Kidney tubule cell (primary cell): ENCODE measurements at places on chromosomes 1 and 21.
A peak's percentile ranks its signal among the peaks of the same experiment; 100 is the strongest.

DNA sequence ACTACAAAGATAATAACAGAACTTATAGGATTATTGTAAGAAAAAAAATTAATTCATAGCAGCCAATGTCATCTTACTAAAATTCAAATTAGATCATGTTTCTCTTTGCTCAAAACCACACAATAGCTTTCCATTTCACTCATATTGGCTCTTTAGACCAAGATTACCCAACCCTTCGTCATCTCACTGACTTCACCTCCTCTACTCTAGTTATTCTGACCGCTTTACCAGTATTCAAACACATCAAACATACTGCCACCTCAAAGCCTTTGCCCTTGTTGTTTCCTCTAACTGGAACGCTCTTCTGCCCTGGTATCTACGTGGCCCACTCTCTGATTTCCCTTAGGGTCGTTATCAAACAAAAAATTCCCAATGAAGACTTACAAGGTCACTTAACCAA, 1.7 kb downstream of the ANGPTL3 start:
- peak; percentile 9 for DNase-seq

GRCh38 chr1:194338241-194338948, 1152.0 kb upstream of the B3GALT2 start:
- no peak for DNase-seq

- DNase-seq, result no peak
Observed at GRCh38 chr21:15558884-15559283, 170.9 kb upstream of the USP25 start.

- DNase-seq, result no peak
Observed at GRCh38 chr21:46092026-46092764, 5.7 kb upstream of the COL6A2 start.

- peak; percentile 71 for DNase-seq
Observed at GRCh38 chr1:219442611-219443061, 170.3 kb downstream of the ZC3H11B start.

DNA sequence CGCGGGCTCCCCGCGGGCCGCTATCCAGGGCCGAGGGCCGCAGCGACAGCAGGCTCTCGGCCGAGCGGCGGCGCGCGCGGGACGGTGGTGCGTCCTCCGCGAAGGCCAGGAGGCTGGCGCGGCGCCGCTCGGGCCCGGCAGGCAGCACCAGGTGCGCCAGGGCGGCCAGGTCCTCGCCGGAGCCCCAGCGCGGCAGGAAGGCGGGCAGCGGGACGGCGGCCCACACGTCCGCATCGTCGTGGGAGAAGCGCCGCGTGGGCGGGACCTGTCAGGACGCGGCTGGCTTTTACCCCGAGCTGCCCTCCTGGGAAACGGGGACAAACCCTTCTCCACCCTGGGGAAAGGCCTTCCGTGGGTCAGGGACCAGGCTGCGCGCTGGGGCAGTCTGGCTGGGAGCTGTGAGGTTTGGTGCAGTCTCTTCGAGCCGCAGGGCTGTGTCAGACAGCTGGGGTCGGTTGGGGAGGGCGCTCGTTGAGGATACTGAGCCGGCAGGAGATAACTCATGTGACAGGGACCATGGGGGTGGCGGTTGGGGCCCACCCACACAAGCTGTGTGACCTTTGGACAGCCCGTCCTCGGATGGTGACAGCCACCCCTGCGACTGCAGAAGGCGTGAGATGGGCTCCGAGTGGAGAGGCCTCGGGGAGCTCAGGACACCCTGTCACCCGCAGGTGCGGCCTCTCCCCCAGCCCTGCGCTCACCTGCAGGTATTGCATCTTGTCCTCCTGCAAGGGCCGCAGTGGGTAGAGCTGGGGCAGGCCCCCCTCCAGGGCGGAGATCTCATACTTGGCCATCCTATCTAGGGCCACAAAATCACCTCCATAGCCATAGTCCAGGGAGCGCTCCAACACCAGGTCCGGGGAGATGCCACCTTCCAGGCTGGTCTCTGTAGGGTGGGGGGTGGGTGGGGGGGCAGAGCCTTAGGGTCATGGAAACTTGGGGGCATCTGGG, 6.0 kb downstream of the HES3 start:
- no peak for DNase-seq

GRCh38 chr1:201912832-201913231, 24.1 kb downstream of the SHISA4 start:
- DNase-seq, result no peak

DNA sequence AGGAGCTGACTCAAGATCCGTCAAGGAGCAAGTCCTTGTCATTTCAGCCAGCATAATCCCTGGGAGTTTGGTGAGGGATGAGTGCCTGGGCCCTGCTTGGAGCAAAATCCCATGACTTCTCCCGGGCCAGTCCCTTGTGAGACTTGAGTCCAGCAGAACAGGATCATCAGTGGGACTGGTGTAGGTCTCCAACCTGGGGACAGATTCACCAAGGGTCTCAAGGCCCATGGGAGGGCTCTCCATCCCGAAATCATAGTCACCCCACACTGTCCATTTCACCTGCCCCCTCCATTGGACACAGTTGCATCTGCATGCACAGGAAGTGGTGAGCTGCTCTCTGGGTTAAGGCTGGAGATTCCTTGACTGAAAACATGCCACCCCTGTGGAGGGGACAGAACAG, 178.2 kb downstream of the FOXD2 start:
- DNase-seq, result no peak

- DNase-seq, result no peak
Observed at GRCh38 chr1:164756741-164757140, 197.8 kb downstream of the PBX1 start.
